Stimulated activated CD8-positive, alpha-beta memory T cell treated with anti-CD3 and anti-CD28 coated beads, Interleukin-15, amount 100 ng/mL, for 24 hours (primary cell): ENCODE measurements at places on chromosomes 4 and X.

DNA sequence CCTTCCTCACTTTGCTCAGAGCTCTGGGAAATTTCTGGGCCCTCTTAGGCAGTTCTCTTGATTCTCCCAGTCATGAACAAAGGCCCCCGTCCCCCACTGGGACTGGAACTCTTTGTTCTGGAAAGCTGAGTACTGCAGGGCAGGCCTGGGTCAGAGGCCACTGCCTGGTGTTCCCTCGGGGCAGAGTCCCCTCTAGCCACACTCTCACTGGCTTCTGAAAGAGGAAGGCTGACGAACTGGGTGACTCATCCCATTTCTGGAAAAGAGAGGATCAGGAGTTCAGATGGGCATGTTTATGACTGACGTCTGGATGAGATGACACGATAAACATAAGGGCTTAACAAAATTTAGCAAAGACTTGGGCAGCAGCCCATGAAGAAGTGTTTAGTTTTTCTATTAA is 47.7 kb downstream of the DDX3X start:
- no peak for DNase-seq

DNA sequence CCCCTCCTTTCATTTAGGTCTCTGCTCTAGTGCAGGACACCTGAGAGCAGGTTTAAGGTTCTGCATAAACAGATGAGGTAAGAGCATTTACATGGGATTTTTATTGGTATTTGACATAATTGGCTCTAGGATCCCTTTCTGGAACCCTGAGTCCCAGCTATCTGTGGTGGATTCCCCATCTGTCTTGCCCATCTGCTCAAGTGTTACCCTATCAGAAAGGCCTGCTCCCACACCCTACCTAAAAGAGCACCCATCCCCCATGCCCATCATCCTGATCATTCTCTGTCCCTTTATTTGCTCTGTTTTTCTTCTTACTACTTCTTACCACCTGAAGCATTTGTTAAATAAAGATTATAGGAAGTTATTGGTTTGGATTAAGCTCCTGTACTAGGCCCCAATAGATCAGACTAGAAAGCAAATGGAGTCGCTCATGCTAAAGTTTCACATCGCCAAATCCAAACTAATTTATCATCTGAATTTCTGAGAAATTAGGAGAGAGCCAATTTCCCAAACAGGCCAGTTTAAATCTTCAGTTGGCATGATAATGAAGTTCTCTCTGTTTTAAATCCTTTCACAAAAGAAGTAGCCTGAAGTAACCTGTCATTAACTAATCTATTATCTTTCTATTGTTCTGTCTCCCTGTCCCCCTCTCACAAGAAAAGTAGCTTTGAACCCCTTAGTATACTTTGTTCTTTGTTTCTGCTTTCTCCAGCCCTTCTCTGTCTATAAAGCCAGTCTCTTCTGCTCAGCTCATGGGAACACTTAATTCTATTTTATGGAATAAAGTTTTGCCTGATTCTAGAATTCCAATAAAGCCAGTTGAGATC is 178.6 kb downstream of the ZNF674 start:
- no peak for DNase-seq

- DNase-seq, result no peak
These were observed 8.8 kb upstream of the IL3RA start for GRCh38 chrX:1327651-1328304.

- no peak for DNase-seq
These were observed 4.6 kb upstream of the EBP start for GRCh38 chrX:48516987-48517386.

DNA sequence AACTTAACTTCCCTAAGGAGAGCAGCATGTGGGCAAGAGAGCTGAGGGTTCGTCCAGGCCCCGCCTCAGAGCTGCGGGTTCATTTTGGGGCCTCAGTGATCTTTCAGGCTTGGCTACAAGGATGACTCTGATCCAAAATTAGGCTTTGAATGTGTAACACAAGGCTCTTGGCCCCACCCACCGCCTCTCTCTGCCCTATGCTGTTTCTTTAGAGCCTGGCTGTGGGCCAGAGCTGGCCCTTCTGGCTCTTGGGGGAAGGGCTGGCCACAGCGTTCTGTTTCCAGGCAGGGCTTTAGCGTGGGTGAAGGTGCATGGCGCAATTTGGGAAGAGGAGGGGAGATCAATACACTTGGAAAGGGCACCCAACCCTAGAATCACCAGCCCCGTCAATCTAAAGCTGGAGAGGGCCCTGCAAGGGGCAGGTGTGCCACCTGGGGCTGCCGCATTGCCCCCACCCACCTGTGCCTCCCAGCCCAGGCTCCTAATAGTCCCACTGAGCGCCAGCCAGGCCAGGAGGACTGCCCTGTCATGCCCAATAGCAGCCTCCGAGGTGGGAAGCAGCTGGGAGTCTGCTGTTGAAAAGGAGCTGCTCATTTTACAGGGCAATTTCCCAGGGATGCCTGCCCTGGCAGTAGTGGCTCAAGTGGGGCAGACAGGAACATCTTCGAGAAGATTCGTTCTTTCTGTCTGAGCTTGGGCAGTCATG is 84.5 kb upstream of the MAML3 start:
- DNase-seq, result no peak

GRCh38 chr4:170102426-170102825 is 12.7 kb upstream of the AADAT start:
- no peak for DNase-seq

- DNase-seq, result no peak
These were observed 85.7 kb upstream of the MTM1 start for GRCh38 chrX:150482537-150483206.

DNA sequence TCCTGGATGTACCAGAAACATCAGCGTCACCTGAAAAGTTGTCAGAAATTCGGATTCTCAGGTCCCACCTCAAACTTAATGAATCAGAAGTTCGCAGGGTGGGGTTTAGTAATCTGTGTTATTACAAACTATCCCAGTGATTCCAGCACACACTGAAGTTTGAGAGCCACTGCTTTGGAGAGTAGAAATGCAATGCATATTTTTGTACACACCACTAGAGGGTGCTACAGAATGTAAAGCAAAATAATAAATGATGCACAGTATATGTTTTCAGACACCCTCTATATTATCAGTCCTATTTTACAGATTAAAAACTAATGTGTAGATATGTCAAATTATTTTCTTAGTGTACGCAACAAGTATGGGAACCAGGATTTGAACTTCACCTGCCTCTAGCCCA is 2.4 kb upstream of the MORF4L2 start:
- DNase-seq, result no peak

GRCh38 chrX:149490100-149490499 is 15.0 kb downstream of the IDS start:
- DNase-seq, result no peak

GRCh38 chr4:72473434-72473900 is 95.6 kb downstream of the ADAMTS3 start:
- no peak for DNase-seq

- no peak for DNase-seq
These were observed 2062.0 kb downstream of the ARAP2 start for GRCh38 chr4:34182306-34182705.

DNA sequence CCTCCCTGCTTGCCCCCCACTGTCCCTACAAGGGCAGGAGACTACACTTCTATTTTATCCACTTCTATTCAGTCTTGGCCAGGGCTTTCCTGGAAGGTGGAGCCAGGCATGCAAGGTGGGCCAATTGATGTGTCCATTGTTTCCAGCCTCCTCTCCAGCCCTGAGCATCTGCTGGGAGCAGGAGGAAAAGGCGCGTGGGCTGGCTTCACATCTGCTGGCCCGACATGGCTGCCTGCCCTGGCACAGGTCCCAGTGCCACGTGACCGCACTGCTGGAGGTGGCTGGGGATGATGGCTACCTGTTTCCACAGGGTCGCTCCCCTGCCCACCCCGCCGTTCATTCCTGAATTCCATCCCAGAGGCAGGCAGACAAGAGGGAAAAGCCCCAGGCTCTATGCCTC is 247.7 kb downstream of the AFAP1 start:
- DNase-seq, result no peak

GRCh38 chr4:128390475-128390996 is 102.9 kb upstream of the PGRMC2 start:
- DNase-seq, result no peak

DNA sequence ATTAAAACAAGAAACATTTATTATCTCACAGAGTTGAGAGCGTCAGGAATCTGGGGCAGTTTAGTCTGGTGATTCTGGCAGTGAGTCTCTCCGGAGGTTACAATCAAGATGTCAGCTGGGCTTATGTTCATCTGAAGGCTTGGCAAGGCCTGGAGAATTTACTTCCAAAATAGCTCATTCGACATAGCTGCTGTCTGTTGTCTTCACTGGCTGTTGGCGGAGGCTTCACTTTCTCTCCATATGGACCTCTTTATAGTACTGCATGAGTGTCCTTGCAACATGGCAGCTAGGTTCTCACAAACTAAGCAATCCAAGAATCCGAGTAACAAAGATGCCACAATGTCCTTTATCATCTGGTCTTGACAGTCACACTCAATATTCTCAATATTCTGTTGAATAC is 70.2 kb upstream of the ADGRL3 start:
- DNase-seq, result no peak

DNA sequence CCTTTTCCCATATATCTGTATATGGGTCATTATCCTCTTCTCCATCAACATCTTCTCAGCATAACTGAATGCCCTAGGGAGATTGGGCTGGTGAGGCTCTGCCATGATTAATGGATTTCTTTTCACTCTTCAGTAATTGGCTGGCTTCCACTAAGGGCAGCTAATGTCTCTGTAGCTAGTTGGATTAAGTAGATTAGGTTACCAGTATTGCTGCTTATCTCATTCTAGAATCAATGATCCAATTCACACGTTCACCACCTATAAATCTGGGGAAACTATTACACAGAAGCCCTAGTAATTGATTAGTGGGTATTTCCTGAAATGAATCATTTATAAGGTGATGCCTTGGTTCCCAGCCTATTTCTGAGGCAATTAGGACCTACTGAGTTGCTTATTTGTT is 94.8 kb downstream of the KDR start:
- DNase-seq, result no peak

- DNase-seq, result no peak
These were observed 3.6 kb downstream of the MID1IP1 start for GRCh38 chrX:38804682-38805431.

GRCh38 chr4:80237992-80238391 is 28.5 kb upstream of the FGF5 start:
- DNase-seq, result no peak

DNA sequence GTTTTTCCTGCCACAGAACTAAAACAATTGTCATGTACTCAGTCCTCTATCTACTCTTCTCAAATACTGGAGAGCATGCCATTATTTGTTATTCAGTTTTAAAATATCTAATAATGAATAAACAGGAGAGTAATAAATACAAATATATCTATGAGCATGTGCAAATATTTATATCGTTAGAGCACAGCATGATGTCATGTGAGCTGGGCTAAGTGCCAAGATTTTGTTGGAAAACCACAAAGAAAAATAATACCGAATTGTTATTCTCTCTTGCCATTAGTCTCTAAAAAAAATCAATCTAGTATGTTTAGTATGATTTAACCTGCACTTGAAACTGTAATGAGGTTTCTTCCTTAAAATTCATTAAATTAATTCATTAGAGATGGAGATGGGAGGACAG is 97.3 kb downstream of the DDX60 start:
- DNase-seq, result no peak

DNA sequence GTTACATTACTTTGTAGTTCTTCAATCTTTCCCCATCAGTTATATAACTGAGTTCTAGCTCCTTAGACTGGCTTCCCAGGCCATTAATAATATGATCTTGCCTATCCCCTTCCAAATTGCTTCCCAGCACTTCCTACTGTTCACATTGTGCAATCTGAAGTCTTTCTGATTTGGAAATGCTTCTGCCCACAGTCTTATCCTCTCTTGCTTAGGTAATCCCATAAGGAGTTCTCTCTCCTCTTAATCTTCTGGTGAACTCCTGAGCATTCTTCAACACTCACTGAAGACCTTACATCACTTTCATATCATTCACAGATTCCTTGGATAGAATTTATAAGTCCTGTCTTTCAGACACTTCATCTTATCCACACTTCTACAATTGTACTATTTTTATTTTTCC is 132.7 kb upstream of the TTC29 start:
- no peak for DNase-seq

- no peak for DNase-seq
These were observed 9.9 kb upstream of the PRSS48 start for GRCh38 chr4:151267104-151267503.

DNA sequence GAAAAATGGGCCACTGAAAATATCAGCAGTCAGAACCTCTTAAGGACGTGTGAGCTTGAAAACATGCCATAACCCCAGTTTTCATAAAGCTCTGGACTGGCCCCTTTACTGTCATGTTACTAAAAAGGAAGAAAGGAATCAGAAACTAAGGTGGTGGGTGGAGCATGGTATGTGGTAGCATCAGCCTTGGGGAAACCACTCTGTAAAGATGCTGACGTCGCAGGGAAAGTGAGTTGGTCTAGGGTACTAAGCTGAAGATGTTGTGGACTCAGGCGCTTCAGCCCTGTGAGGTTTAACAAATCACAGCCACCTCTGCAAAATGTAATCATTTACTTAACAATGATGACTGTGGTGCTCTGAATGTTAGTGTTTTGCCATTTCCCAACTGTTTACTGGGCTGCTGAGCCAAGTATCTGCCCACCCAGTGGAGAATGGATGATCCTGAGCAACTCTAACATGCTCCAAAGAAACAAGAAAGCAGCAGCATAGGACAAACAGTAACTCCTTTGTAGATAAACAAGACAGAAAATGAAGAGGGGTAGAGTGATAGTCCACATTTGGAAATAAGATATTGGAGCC is 33.4 kb downstream of the C4orf54 start:
- DNase-seq, result no peak

DNA sequence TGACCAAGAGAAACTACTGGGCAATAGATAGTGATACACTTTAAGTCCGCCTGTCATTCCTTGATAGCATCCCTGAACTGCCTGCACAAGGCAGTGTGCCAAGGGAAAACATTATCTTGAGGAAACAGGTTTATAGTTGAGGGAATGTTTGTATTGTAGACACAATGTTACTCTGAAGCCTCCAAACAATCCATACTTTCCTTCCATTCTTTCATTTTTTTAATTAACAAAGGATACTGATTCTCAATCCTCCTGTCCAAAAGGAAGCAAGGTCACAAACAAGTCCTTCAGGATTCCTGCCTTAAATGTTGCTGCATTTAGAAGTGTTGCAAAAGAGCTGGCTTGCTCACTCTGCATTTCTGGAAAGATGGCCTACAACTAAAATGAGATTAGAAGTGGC is 61.7 kb upstream of the PRSS48 start:
- no peak for DNase-seq

DNA sequence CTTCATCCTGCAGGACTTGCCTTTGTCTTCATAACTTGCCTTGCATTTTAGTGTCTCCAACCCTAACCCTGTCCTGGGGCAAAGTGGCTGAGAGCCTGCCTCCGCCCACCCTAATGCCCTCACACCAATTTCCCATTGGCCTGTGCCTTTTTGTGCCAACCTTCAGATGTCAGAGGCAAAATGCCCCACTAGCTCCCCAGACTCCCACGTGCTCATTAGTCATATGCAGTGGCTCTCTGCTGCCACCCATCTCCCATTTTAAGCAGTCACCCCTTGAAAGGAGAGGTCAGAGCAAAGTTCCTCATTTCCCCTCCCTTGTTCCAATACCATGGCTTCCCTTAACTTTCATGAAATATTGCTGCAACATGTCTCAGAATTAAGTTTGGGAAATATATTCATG is 74.8 kb upstream of the PASD1 start:
- no peak for DNase-seq

GRCh38 chr4:27000820-27001219 is 140.2 kb downstream of the STIM2 start:
- no peak for DNase-seq
